ENCODE measurements at places on chromosomes 16 and 17. TPM values are rescaled to one million over a fixed set of nuclear protein-coding genes. Genes with fewer than 3 reads are reported as not detected.

Gene DNAH9
- 0.28 TPM for polyA plus RNA-seq

Gene CDH8
- polyA plus RNA-seq = not detected

Gene HLF
- not detected for polyA plus RNA-seq

Gene SDR42E2
- not detected for polyA plus RNA-seq

Gene KARS1
- 144 TPM for polyA plus RNA-seq

Gene HS3ST3A1
- polyA plus RNA-seq = not detected

Gene RNF112
- 0.04 TPM for polyA plus RNA-seq

Gene IL17C
- polyA plus RNA-seq = not detected

Gene BEAN1
- 0.04 TPM for polyA plus RNA-seq

Gene SPATA32
- polyA plus RNA-seq = not detected

Gene PIK3R5
- polyA plus RNA-seq = not detected

Gene JUP
- 341 TPM for polyA plus RNA-seq

Gene RPRML
- polyA plus RNA-seq = not detected

Gene SOST
- polyA plus RNA-seq = 0.03 TPM

Gene P4HB
- polyA plus RNA-seq = 778 TPM

Measured in foreskin keratinocyte (primary cell).